ENCODE measurements at places on chromosomes 3 and 15. TPM values are rescaled to one million over a fixed set of nuclear protein-coding genes. Genes with fewer than 3 reads are reported as not detected.

- H3K4me3 ChIP-seq = no peak overlapping the region
- DNase-seq = no peak
- H3K36me3 ChIP-seq = peaks cover 23% of the 10 kb centered on the region
- H3K27me3 ChIP-seq = no peaks in the 10 kb centered on the region
- H3K4me1 ChIP-seq = no peaks in the 10 kb centered on the region
These were observed 205.0 kb downstream of the ADAMTSL3 start for GRCh38 chr15:83858820-83859505.

DNA sequence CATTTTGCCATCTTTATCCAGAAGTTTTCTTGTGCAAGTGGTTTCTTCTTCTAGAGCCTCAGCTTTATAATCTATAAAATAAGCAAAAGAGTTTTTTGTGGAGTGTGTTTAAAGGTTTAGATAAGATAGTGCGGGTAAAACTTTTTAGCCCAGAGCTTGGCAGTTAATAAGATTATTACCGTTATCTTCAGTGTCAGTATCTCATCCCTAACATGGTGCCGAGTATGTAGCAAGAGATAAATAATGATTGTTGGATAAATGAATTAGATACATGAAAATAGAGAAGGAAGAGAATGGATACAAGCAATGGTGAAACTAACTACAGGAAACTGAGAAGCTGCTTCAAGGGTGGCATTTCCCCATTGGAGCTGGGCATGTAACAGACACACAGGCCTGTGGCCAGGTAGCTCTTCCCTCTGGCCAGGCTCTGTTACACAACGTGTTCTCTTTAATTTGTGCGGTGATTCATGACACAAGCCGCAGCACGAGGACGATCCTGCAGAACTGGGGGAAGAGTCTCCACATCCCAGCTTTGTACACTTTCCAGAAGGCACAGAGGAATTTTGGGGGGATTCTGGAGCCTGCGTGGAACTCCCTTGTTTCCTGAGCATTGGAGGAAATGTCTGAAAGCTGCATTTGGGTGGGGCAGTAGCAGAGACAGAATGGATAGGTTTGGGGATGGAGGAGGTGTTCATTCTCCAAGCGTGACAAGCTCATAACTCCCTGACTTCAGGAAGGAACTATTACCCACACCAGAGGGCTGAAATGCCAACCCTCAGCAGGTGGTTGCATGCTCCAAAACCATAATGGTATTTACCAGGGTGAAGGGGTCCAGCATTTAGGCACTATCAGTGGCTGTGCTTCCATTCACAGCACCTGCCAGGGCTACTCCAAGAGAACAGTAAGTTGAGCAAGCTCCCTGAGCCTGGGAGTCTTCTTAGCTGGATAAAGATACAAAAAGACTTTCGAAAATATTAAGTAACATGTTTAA lies 14.2 kb upstream of the ST6GAL1 start:
- H3K4me3 ChIP-seq = no peak overlapping the region
- peaks cover 2% of the 10 kb centered on the region for H3K27me3 ChIP-seq
- H3K4me1 ChIP-seq = no peaks in the 10 kb centered on the region
- DNase-seq = no peak
- H3K36me3 ChIP-seq = no peaks in the 10 kb centered on the region

GRCh38 chr15:25624504-25625177 lies 185.8 kb upstream of the UBE3A start:
- H3K4me1 ChIP-seq = no peaks in the 10 kb centered on the region
- H3K27me3 ChIP-seq = peaks cover 6% of the 10 kb centered on the region
- H3K4me3 ChIP-seq = no peak overlapping the region
- no peak for DNase-seq
- H3K27ac ChIP-seq = no peak overlapping the region
- H3K36me3 ChIP-seq = no peaks in the 10 kb centered on the region

DNA sequence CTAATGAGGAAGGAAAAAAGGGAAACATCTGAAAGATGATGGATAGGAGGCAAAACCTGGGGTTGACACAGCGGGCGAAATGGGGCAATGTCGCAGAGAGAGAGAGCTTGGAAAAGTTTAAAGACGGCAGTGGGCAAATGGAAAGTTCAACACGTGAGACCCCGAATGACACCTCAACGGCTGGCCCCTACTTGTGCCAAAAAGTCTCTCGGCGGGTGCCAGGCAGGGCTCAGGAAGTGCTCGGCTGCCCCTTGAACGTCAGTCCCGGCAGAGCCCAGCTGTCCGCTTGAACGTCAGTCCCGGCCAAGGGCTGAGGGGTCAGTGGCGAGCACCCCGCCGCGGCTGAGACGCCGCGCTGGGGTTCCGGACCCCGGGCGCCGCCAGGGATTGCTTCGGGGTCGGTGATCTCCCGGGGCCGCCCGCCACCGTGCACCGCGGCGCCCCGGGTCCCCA lies 658 bp downstream of the EOGT start:
- DNase-seq = peak; percentile 47
- peak overlapping the region; percentile 80 for H3K27ac ChIP-seq

DNA sequence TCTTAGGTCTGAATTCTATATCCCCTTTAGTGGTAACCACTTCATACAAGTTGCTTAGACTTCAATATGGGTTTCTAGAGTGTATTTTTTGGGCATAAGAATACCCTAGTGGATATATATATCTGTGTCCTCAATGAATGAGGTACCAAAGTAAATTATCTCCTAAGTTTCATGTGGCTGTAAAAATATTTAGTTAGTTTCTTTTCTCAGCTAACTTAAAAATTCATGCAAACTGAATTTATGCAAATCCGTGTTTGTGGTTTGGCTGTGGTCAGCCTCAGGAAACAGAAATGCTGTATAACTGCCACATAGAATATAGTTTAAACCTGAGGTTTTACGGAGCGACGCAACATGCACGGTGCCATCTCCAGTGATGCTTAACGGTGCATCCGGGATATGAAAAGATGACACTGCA lies 80.3 kb downstream of the PEX5L start:
- H3K36me3 ChIP-seq = no peaks in the 10 kb centered on the region
- no peaks in the 10 kb centered on the region for H3K27me3 ChIP-seq
- peaks cover 11% of the 10 kb centered on the region for H3K4me1 ChIP-seq

- H3K4me1 ChIP-seq = peaks cover 78% of the 10 kb centered on the region
- peak overlapping the region; percentile 93 for H3K27ac ChIP-seq
- no peaks in the 10 kb centered on the region for H3K36me3 ChIP-seq
- H3K27me3 ChIP-seq = no peaks in the 10 kb centered on the region
- H3K4me3 ChIP-seq = peak overlapping the region; percentile 21
- no peak for DNase-seq
These were observed 4.7 kb downstream of the RBMS3 start for GRCh38 chr3:29285471-29286071.

DNA sequence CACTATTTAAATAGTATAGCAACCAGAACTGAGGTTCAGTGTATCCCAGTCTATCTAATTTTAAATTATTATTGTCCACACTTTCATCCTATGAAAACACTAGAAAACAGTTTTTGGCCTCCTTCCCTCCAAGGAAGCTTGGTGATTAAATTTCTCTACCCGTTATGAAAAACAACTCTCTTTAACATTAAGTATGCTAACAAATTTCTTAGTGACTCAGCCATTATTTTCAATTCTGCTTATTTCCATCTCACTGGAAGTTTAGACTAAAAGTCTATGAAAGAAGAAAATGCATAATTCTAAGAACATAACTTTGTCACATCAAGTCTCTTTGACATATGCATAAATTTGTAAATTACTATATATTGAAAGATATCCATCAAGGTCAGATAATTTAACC lies 185.2 kb downstream of the NSUN3 start:
- H3K27me3 ChIP-seq = no peaks in the 10 kb centered on the region
- no peak overlapping the region for H3K27ac ChIP-seq
- H3K4me3 ChIP-seq = no peak overlapping the region
- peaks cover 58% of the 10 kb centered on the region for H3K4me1 ChIP-seq
- DNase-seq = no peak

GRCh38 chr3:49865198-49865784 lies 4.4 kb downstream of the CAMKV start:
- H3K4me3 ChIP-seq = no peak overlapping the region
- H3K4me1 ChIP-seq = peaks cover 44% of the 10 kb centered on the region
- DNase-seq = no peak
- H3K27me3 ChIP-seq = no peaks in the 10 kb centered on the region
- no peak overlapping the region for H3K27ac ChIP-seq

DNA sequence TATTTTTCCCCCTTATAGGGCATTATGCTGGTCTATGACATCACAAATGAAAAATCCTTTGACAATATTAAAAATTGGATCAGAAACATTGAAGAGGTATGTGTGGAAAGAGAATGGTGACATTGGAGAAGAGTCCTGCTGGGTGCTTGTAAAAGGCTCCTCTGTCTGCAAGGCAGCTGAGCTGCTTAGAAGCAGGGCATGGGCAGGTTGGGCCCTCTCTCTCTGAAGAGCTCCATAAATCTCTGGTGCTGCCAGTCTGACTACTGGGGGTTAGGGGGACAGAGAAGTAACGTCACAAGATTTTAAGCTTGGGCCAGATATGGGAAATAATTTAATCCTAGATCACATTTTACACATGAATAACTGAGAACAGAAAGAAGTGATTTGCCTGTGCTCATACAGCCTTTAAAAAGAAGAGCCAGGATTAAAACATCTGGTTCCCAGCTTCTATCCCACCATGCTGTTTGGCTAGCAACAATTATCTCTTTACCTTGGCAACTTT lies 21.9 kb upstream of the APH1B start:
- 0 out of 2 replicates have a peak overlapping the region, but pooled peaks have one; percentile 25 for H3K4me3 ChIP-seq
- peaks cover 28% of the 10 kb centered on the region for H3K4me1 ChIP-seq
- peaks cover 21% of the 10 kb centered on the region for H3K36me3 ChIP-seq
- no peak for DNase-seq

DNA sequence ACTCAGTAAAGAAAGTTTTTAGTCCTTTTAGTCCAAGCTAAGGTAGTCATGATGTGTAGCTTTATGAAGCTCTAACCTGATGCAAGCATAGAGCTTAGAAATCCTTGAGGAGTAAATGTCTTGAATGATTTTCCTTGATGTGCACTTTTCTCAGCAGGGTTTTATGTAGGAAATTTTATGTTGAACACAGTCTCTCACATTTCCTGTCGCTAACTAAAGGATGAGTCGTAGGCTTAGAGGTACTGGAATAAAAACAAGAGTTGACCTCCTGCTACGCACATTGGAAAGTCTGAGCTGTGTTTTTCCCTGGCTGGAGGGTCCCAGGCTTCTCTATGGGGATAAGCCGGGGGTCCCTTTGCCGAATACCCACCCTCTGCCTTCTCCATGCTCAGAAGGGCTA lies 34.7 kb upstream of the ZPLD1 start:
- no peaks in the 10 kb centered on the region for H3K27me3 ChIP-seq
- H3K27ac ChIP-seq = no peak overlapping the region
- H3K4me3 ChIP-seq = no peak overlapping the region
- H3K36me3 ChIP-seq = no peaks in the 10 kb centered on the region

DNA sequence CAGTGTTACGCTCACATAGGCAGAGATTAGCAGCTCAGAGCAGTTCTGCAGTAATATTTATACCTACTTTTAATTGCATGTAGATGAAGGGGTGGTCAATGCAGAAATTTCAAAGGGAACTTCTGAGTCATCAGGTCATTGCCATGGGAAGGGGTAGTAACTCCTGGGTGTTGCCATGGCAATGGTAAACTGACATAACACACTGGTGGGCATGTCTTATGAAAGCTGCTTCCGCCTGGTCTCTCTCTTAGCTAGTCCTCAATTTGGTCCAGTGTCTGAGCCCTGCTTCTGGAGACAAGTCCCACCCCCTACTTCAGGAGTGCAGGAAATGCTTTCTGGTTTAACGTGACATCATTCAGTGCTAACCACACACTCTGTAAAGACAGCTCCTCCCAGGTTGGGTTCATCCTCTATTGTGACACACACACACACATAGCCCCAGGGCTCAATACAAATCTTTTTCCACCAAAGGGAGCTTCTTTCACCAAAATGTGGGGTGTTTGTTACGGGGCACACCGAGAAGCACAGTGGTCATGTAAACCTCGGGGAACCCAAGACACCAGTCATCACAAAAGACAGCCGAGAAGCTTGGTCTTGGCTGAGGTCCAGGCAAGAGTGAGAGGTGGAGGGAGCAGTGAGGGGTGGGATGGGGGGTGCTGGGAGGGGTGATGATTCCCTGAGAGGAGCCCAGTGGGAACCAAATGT lies 74.5 kb downstream of the TLE3 start:
- peaks cover 13% of the 10 kb centered on the region for H3K36me3 ChIP-seq
- H3K27ac ChIP-seq = no peak overlapping the region
- DNase-seq = no peak
- H3K4me3 ChIP-seq = no peak overlapping the region
- peaks cover 25% of the 10 kb centered on the region for H3K4me1 ChIP-seq

DNA sequence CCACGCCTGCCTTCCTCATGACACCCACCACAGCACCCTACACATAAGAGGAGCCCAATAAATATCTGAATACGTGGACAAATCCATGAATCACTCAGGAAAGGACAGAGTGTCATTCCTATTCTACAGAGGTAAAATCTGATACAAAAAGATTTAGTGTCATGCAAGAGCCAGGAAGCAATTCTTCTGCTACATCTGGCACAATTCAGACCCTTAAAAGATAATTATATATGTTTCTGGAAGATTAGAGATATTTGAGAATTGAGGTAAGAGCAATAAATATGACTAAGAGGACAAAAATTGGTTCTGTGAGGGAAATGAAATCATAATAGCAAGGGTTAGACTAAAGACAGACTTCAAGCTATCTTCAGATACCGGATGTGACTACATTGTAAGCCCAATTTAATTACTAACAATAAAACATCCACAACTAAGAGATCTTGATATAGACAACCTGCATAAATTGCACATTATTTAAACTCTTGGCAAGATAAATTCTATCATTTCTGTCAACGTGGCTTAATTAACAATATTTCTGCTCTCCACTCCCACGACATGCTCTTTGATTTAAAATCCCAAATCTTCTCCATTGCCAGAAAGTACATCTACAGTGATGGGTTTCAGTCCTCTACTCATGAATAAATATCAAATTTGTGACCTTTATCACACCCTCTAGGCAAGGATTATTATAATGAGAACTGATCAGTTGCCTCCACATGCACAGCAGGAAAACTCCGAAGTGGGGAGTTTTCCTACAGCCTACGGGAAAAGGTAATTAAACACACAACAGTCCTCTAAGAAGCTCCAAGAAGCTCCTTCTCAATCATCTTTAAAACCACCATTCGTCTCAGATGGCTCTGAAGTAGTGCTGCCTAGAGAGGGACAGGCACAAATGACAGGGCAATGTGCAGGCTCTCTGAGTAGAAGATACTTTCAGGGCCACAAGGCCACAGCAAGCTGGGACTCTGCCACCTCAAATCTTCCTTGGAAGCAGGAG lies 32.6 kb downstream of the MB21D2 start:
- DNase-seq = no peak
- H3K27me3 ChIP-seq = no peaks in the 10 kb centered on the region
- H3K27ac ChIP-seq = peak overlapping the region; percentile 73
- H3K4me1 ChIP-seq = peaks cover 78% of the 10 kb centered on the region

DNA sequence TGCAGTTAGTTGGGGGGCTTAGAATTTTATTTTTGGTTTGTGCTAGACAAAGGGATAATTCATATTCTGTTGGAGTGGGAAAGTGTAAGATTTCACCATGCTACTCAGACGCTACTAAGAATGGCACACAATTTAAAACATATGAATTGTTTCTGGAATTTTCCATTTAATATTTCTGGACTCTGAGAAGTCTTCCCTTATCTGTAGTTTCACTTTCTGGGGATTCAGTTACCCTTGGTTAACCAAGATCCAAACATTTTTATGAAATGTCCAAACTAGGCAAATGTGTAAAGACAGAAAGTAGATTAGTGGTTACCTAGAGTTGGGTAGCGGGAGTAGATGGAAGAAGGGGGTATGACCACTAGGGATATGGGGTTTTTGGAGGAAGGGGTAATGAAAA lies 53.1 kb downstream of the TCF12 start:
- no peaks in the 10 kb centered on the region for H3K27me3 ChIP-seq
- DNase-seq = no peak
- no peak overlapping the region for H3K4me3 ChIP-seq
- no peak overlapping the region for H3K27ac ChIP-seq
- H3K4me1 ChIP-seq = peaks cover 50% of the 10 kb centered on the region

Gene DPPA2
- total RNA-seq = 15.0 TPM

Gene CHDH
- 10.6 TPM for total RNA-seq

Gene BOC
- 6.6 TPM for total RNA-seq

Data from WTC11 (cell line).